ENCODE measurements at places on chromosomes 4 and X.

DNA sequence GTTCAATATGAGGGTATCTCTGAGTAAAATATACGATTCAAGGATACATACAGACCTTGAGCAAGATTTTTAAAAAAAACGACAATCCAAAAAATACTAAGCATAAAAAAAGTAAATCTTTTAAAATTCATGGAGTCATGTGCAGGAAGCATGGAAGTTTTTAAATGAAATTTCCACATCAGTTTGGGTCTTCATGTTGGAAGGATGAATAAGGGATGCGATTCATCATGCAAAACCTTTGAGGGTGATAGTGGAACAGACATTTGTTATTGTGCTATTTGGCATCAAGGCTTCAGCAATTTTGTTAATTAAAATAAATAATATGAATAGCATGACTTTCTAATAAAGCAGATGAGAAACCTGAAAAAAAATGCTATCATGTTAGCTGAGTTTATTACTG is 815.0 kb upstream of the PCDH10 start:
- no peak for DNase-seq

DNA sequence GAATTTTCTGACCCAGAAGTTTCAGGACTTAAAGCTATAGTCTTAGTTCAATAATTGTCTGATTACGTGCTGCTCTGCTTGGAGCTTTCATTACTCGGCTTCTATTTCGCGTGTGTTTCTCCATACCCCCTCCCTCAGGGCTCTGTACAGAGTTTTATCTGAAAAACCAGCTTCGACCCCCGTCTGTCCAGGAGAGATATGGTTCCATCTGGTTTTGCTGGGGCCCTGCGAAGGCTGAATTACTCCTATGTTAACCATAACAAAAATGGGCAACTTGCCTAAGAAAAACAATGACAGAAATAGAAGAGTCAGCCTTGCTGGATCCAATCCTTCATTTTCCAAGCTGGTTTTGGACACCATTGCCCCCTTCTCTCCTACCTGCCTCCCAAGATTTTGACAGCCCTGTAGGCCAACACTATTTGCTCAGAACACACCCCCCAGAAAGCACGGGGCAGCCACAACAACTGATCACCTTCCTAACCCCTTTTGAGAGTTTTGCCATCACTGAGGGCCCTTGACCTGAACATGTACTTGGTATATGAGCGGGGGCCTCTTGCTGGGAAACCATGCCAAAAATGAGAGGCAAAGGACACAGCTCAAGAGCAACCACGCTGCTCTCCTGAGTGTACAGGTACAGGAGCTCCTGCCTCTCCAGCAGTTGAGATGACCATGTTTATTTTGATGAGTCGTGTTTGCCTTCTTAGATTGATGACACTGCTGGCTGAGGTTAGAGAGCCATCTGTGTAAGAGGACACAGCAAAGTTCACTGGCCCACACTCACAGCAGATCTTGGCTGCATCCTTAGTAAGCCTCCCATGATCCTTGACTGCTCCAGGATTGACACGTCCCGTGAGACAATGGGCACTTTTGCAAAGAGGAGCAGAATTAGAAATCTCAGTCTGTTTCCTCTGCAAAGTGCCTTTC is 36.2 kb upstream of the ATP6AP2 start:
- DNase-seq = no peak

- DNase-seq = no peak
Observed at GRCh38 chr4:139241784-139242151, 38.3 kb downstream of the MGARP start.

DNA sequence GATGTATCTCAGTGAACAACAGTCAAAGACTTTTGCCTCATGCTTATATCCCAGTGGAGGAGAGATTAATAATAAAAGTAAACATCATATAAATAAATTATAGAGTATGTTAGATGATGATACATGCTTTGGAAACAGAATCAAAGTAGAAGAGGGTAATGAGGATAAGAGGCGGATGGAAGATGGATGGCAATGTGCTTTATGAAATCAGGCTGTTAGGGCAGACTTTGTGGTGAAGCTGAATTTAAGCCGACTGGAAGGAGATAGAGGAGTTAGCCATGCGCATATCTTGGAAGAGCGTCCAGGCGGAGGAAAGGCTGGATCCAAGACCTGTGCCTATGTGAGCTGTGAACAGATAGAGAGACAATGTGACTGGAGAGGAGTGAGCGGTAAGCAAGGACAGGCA is 74.9 kb upstream of the GUCY1A1 start:
- DNase-seq = no peak

DNA sequence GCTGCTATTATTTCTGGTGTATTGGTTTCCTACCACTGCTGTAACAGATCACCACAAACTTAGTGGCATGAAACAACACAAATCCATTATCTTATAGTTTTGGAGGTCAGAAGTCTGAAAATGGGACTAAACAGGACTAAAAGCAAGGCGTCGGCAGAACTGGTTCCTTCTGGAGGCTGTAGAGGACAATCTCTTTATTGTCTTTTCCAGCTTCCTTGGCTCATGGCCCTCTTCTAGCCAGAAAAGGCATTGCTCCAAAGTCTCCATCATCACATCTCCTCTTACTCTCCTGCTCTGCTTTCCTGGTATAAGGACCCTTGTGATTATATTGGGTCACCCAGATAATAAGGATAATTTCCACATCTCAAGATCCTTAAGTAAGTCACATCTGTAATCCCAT is 121.9 kb downstream of the CLCN4 start:
- DNase-seq = no peak

- DNase-seq = no peak
Observed at GRCh38 chrX:151448509-151448908, 51.5 kb downstream of the VMA21 start.
